ENCODE measurements at places on chromosomes 5 and 9.

- no peak for DNase-seq
Measured at GRCh38 chr9:113597390-113598241, 134.1 kb downstream of the RGS3 start.

DNA sequence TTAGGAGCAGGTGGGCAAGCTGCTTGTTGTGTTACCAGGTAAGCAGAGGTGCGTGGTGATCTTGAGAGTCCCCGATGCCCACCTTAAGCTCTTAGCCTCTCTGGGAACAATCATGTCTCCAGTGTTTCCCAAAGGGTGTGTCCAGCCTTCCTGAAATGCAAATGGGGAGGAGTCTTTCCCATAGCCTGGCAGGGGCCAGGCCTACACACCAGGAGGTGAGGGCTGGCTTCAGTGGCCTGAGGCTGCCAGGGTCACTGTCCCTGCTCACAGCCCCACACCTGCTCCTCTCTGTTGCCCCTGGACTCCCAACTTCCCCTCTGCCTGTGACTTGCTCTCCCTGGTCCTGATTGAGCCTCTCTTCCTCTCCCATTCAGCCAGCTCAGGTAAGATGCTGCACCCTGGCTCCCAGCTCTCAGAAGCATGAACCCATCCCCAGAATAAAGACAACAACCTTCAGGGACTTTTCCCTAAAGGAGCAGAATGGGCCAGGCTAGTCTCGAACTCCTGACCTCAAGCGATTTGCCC is 65.7 kb upstream of the PHYKPL start:
- no peak for DNase-seq

- no peak for DNase-seq
Measured at GRCh38 chr5:113373426-113373825, 61.4 kb downstream of the TSSK1B start.

DNA sequence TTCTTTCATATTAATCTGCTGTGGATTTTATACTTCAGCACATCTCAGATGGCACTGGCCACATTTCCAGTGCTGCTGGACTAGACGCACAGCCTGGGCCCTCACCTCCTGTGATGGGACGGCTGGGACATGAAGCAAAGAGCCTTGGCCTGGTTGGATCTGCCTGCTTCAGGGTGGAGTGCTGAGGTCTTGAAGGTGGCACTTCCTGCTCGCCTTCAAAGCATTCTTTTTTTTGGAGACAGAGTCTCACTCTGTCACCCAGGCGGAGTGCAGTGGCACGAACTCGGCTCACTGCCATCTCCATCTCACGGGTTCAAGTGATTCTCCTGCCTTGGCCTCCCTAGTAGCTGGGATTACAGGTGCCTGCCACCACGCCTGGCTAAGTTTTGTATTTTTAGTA is 73.1 kb downstream of the RAPGEF1 start:
- DNase-seq = no peak

- no peak for DNase-seq
Measured at GRCh38 chr5:7377761-7378160, 18.2 kb upstream of the ADCY2 start.

- no peak for DNase-seq
Measured at GRCh38 chr5:101976933-101977332, 319.2 kb downstream of the SLCO4C1 start.

GRCh38 chr9:124766815-124767554 is 4.1 kb downstream of the NR6A1 start:
- DNase-seq = no peak

- DNase-seq = no peak
Measured at GRCh38 chr5:8825139-8825757, 720.6 kb downstream of the SEMA5A start.

- no peak for DNase-seq
Measured at GRCh38 chr9:129602598-129603415, 18.1 kb downstream of the C9orf50 start.

GRCh38 chr5:14439087-14439871 is 142.3 kb upstream of the OTULINL start:
- DNase-seq = no peak

DNA sequence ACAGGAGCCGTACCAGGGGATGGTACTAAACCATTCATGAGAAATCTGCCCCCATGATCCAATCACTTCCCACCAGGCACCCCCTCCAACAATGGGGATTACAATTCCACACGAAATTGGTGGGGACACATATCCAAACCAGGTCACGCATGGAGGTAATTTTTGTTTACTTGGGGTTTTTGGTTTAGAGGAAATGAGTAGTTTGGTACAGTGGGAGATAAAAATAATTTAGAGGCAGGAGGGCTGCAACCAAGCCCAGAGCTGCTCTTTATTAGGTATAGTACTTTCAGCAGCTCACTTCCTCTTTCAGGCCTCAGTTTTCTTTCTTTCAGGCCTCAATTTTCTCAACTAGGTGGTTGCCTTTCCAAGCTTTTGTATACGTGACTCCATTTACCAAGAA is 23.2 kb downstream of the PRUNE2 start:
- no peak for DNase-seq

DNA sequence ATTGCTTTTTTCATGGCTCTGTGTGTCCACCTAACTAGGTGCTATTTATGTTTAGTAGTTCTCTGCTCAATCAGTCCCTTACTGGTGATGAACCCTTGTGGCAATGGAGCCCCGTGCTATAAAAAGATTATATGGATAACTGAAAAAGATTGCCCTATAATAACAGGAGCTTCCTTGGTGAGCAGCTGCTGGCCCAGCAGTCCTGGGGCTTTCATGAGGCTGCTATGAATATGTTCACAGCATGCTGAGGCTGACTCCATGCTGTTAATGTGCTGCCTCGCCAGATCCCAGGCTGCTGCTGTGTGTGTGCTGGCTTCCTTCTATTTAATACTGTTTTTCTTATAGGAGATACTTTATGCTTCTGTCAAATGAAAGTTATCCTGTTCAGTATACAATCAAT is 357.5 kb downstream of the TAF11L14 start:
- no peak for DNase-seq

- no peak for DNase-seq
Measured at GRCh38 chr5:75823811-75824210, 106.6 kb upstream of the POC5 start.

DNA sequence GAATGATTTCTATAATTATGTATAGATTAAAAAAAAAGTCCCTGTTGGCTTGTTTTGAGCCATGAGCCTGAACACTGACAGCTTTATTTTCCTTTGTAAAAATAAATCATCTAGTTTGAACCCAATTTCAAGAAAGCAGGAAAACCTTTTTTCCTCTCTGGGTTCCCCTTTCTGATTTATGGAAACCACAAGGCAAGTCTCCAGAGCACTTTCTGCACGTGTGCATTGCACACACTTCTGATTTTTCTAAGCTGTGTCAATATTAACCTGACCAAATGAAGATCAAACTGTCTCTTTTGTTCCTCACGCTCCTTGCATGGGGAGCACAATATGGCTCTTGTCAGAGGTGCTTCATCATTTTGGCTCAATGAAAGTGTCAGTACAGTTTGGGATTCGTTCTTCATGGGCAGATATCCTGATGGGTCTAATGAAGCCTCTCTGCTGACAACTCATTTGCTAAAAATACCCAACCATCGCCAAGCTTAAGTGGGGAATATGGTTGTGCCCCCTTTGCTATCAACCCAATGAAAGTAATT is 39.2 kb upstream of the PCA3 start:
- no peak for DNase-seq

- DNase-seq = no peak
Measured at GRCh38 chr9:69582018-69582417, 90.2 kb downstream of the APBA1 start.

GRCh38 chr5:167104351-167104750 is 1187.1 kb upstream of the WWC1 start:
- no peak for DNase-seq

DNA sequence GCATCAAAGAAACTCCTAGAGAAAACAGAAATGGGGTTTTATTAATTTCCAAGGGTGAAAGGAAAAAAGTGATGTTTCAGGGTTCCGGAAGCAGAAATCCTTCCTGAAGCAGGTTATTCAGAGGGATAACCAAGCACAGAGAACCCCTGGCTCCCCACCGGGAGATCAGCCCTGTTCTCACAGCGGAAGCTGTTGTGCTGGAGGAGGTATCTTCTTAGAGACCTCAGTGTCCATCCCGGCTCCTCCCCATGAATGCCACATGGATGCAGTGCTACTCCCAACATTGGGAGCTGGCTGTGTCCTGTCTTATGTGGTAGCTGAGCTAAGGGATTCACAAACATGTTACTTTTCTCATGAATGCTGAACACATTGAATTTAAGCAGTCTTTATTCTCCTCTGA is 80.9 kb upstream of the IRX2 start:
- DNase-seq = no peak

- no peak for DNase-seq
Measured at GRCh38 chr9:136051453-136051836, 43.6 kb downstream of the NACC2 start.

DNA sequence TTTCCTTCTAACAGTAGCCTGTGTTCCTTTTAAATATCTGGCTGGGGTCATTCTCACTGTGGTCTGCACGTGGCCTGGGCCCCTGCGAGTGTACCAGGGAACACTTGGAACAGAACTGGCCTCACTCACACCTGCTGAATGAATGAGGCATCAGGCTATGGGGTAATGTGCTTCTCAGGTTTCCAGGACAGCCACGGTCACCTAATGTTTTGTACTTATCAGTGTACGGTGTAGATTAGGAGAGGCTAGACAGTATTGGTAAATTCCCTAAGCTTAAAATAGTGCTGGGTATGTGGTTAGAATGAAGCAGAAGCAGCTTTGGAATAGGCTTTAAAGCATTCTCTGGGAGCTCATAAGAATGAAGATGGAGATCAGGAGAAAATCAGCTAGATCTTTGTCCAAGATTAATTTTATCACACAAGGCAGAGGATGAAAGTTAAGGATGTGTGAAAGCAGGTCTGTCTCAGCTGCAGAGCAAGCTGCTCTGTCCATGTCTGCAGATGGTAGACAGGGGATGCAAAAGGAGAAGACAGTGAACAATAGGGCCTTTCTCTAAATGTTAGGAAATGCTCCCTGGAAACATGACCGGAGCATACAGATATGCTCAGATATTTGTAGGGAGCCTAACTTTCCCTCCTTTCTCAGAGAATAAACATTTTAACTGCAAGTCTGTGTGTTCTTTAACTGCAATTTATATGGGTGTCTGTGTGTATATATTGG is 267.5 kb downstream of the NR3C1 start:
- no peak for DNase-seq

- no peak for DNase-seq
Measured at GRCh38 chr5:69288688-69289087, 43.9 kb downstream of the CCDC125 start.

GRCh38 chr5:143495821-143496275 is 92.4 kb upstream of the NR3C1 start:
- no peak for DNase-seq

GRCh38 chr5:176916337-176916736 is 17.2 kb upstream of the HK3 start:
- DNase-seq = no peak

GRCh38 chr9:88026118-88026479 is 51.8 kb upstream of the CDK20 start:
- no peak for DNase-seq

DNA sequence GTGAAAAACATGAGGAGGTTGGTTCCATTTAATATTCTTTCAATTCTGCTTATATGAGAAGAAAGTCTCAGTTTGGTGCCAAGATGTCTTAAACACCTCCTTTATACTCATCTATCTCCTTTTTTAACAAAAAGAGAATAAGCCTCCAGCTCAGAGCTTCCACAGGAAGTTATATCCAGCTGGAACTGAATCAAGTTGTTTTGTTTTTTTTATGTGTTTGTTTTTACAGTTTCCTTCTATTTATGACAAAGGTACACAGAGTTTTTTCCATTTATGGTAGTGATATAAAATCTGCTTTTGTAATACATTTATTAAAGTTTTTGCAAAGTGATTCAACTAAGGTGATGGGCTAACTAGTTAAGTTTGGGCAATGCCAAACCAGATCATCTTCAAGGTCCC is 10.4 kb downstream of the SPARC start:
- DNase-seq = no peak

DNA sequence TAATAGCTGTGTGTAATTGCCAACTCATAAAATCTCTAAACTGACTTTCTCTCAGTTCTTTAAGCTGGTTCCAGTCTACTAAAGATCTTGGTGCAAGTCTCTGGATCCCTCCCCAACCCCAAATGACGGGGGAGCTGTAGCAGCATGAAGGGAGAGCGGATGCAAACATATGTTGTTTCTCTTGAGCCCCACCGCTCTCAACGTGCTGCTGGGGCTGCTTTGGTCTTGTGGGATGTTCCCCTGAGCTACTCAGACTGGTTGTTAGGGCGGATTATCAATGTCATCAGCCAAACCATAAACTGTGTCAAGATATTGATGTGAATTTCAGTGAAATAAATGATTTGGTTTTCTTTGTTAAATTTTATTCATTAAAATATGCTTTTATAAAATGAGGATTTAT is 40.9 kb upstream of the APC start:
- DNase-seq = no peak

GRCh38 chr9:108655818-108656217 is 200.0 kb downstream of the ACTL7B start:
- no peak for DNase-seq

- no peak for DNase-seq
Measured at GRCh38 chr5:62581836-62582597, 3.4 kb downstream of the LRRC70 start.

- no peak for DNase-seq
Measured at GRCh38 chr5:8848366-8848765, 697.5 kb downstream of the SEMA5A start.

- DNase-seq = no peak
Measured at GRCh38 chr5:138024117-138024516, 8.8 kb downstream of the FAM13B start.

DNA sequence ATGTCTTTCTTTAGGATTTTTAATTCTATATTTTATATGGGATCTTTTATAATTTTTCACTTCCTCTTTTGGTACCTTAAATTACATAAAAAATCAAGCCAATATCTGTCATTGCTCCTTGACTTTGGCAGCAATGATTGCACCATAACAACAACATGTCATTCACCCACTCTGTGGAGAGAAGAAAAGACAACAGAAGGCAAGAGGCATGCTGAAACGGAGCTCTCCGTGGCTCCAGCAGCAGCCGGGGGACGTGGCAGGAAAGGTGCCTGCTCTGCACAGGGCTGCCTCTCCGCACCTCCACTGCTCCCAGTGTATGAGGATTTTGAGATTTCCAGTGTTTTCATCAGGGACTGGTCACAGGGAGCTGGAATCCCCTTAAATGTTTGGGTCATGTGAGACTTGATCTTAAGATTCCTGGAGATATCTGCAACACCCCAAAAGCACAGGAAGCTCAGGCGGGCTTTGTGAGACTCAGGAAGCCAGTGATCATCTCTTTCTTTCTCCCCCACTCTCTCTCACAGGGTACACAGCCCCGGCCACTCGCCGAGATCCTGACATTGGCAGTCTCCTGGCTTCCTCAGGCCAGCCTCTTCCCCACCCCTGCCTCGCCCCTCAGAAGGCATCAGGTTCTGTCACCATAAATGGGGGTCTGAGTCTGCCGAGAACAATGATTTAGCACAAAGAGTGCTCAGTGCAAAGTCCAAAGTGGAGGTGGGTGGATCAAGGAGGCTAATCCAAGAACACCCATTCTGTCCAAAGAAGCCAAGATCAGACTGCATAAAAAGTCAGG is 74.6 kb downstream of the ACTL7B start:
- no peak for DNase-seq

DNA sequence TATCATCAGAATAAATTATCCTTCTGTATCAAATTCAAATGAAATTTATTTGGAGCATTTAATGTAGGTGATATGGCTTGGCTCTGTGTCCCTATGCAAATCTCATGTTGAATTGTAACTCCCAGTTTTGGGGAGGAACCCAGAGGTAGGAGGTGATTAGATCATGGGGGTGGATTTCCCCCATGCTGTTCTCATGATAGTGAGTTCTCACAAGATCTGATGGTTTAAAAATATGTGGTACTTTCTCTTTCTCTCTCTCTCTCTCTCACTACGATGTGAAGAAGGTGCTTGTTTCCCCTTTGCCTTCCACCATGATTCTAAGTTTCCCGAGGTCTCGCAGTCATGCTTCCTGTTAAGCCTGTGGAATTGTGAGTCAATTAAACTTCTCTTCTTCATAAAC is 678.4 kb upstream of the RGMB start:
- DNase-seq = no peak
